Foreskin fibroblast (primary cell): ENCODE measurements at places on chromosomes 11 and 22.
A peak's percentile ranks its signal among the peaks of the same experiment; 100 is the strongest.

GRCh38 chr11:65428578-65429067, 6.0 kb downstream of the NEAT1 start:
- DNase-seq: no peak

DNA sequence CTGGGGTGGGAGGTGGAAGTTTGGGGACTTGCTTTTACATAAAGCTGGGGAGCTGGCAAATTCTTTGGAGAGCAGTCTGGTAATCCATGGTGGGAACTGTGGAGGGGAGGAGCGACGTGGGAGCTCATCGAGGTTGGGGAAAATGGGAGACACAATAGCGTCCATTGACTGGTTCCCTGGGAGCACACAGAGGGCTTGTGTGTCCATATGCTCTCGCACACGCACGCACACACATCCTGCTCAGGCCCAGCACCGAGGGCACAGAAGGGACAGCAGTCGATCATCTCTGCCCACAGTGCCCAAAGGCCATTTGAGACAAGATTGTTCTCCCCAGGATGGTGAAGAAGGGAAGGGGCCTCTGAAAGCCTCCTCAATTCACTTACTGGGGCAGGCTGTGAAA, 53.7 kb downstream of the FBXO7 start:
- DNase-seq: no peak

DNA sequence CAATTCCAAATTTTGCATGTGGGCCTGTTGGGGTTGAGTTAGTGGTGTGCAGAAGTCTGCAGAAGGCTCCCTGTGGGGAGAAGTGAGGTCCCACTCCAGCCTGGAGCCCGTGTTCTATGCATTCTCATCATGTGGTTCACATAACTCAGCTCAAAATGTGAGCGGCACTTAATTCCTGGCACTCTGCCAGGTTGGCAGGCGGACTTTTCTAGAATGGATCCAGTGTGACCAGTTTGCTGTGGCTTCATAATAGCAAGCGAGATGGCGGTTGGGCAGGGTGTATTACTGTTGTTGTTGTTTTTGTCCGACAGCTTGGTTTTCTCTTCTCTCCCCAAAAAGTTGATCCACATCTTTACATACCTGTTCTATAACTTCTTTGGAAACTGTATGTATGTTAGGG, 146.8 kb upstream of the TTC12 start:
- DNase-seq: no peak

DNA sequence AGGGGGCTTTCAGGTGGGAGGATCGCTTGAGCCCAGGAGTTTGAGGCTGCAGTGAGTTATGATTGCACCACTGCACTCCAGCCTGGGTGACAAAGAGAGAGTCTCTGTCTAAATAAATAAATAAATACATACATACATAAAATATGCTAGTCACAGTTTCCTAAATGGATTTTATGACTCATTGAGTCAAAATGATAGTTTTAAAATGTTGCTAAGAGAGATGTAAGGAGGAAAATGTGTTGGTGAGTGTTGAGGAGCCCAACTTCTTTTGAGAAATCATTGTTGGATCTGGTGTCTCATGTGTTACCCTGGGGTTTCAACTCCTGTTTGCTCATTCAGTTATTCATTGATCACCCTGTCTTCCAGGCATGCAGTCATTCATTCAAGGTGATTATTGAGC, 21.0 kb downstream of the PARVB start:
- peak; percentile 60 for DNase-seq

GRCh38 chr11:75269367-75269660, 28.7 kb downstream of the TPBGL start:
- DNase-seq: no peak

GRCh38 chr11:123314972-123315371, 115.1 kb upstream of the GRAMD1B start:
- DNase-seq: no peak

GRCh38 chr22:32343941-32344340, 13.7 kb upstream of the RFPL3 start:
- no peak for DNase-seq

DNA sequence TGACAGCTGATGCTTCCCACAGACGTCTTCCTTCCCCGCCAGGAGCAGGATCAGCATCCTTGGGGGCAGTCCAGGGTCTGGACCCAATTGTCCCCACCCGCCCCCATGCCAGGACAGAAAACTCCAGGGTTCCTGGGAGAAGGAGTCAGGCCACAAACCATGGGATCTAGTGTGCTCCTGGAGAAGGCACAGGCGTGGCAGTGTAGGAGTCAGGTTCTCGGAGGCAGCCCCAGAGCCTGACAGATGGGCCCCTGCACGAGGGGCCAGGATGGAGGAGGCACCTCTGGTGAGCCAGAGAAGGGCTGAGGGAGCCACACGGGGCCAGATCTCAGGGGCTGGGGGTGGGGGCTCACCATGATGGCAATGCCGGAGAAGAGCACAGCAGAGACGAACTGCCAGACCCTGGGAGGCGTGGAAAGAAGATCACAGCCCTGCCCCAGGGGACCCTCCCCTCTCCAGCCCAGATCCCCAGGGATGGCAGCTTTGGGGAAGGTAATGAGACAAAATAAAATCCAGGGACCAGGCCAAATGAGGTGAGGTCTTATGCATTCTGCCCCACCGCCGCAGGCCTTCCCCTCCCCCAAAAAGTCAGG, 13.6 kb downstream of the TP53I11 start:
- DNase-seq: no peak

GRCh38 chr11:76695771-76696170, 25.2 kb upstream of the LRRC32 start:
- DNase-seq: no peak

- peak; percentile 10 for DNase-seq
These were observed 125.2 kb upstream of the SNX19 start for GRCh38 chr11:131041331-131042040.

DNA sequence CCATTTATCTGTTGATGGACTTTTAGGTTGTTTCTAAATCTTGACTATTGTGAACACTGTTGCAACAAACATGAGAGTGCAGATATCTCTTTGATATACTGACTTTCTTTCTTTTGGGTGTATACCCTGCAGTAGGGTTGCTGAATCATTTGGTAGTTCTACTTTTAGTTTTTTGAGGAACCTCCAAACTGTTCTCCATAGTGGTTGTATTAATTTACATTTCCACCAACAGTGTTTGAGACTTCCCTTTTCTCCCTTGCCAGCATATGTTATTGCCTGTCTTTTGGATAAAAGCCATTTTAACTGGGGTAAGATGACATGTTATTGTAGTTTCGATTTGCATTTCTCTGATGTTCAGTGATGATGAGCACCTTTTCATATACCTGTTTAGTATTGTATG, 330.0 kb downstream of the DDX10 start:
- no peak for DNase-seq

DNA sequence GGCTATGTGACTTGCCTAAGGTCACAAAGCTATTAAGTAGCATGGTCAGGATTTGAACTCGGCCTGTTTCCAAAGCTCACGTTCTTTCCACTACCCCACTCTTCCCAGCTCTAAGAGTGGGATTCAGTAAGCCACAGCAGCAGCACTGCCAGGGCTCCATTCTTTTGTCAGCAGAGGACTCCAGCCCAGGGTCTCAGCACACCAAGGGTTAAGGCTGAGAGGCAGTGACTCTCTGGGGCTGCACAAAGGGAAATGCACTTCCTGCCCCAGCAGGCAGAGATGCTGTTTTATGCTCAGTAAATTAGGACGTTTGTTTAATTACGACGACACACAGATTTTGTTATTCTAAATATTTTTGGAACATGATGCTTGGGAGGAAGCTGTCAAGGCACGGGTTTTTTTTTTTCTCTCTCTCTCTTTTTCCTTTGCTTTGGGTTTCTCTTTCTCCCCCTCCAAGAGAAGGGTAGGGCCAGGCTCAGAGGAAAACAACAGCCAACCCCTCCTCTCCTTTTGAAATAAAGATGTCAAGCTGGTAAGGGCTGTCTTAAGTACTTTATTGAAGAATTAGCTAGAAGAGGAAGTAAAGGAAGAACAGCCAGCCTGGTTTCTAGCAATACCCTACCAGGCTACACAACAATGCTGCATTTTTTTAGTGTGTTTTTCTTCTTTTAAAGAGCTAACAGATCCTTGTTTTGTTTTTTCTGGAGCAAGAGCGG, 2.8 kb downstream of the MYH9 start:
- DNase-seq: no peak

DNA sequence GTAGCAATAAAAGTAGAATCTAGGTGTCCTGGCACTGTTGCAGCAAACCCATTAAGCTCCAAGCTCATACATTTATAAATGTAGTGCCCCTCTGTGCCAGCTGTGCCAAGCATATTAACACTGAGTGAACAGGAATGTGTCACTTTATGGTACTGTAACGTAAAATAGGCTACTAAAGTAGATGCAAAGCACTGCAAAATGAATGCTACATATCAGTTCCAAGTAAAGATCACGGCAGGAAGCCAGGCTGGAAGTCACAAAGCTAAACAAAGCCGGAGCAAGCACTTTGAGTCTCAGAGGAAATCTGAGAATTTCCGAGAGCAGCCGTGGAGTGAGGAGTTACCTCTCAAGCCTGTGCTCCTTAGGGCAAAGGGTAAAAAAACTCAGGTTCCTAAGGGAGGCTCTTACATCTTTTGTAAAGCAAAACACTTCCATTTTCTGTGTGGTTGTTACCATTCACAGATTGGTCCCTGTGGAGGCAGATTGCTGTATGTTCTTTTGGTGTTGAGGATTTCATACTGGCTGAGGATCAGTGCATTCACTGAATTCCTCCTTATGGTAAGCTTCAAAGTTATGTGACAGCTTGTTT, 85.7 kb downstream of the WNT11 start:
- no peak for DNase-seq

GRCh38 chr11:84260862-84261261, 974.7 kb upstream of the CCDC90B start:
- DNase-seq: no peak

DNA sequence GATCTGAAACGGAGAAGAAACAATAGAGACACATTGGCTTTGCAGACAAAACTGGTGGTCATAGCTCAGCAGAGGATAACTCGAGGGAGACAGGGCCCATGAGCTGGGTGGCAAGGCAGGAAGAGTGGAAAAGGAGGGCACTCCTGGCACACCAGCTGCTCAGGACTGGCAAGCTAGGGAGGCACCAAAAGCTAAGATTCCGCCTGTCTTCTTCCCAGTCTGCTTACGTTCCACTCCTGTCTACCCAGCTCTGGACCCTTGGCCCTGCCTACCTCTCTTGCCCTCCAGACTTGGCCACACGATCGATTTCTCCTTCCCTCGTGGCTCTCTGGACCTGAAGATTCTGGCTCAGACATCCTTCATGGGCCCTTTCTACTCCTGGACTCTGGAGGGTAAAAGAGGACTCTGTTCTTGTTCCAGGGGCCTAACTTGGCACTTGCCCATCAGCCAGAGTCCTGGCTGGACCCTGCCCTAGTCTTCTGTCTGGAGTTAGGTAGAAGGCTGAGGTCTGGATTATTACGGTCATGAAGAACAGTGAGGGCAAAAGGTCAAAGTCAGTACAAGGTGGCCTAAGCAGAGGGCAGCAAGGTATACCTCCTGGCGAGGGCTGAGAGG, 115.2 kb upstream of the PITPNB start:
- DNase-seq: no peak

- DNase-seq: no peak
These were observed 823 bp upstream of the MUC15 start for GRCh38 chr11:26572770-26573402.

- DNase-seq: peak; percentile 53
These were observed 268.4 kb downstream of the FAM76B start for GRCh38 chr11:95521133-95521542.

DNA sequence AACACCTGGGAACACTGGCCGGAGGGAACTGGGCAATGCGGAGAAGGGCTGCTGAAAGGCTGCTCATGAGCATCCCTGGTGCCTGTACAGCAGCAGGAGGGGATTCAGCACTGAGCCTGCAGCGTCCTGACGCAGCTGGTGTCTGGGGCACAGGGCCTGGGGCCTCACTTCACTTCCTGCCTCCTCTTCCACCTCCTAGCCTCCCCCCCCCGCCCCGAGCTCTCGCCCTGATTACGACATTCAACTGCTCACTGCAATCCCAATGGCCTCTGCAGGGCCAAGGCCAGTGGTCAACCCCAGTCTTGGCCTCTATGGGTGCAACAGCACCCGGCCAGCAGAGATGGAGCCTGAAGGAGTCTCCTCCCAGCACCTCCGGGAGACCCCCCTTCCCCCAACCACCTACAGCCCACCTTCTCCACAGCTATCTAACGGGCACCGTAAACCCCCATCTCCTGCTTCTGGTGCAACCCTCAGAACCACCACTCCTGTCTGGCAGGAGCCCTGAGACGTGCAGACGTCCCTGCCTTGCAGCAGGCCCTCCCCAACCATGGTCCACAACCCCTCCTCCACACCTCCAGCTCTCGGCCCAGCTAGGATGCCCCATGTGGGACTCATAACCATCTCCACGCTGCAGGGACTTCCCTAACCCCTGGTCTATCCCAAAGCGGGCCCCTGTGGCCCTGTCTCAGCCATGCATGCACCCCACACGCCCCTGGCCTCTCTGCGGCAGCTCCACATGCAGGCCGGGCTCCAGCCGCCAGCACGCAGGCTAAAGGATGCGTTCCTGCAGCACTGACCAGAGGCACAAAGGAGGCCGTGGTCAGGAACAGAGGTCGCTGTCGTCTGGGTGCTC, 38.2 kb downstream of the BRD1 start:
- DNase-seq: peak; percentile 74

GRCh38 chr11:7645206-7645605, 28.1 kb downstream of the CYB5R2 start:
- no peak for DNase-seq

GRCh38 chr11:44795803-44796535, 69.2 kb downstream of the TSPAN18 start:
- DNase-seq: no peak

- DNase-seq: no peak
These were observed 194.9 kb downstream of the SWAP70 start for GRCh38 chr11:9858822-9859221.

- DNase-seq: no peak
These were observed 309.7 kb downstream of the TMEM135 start for GRCh38 chr11:87347441-87347840.

DNA sequence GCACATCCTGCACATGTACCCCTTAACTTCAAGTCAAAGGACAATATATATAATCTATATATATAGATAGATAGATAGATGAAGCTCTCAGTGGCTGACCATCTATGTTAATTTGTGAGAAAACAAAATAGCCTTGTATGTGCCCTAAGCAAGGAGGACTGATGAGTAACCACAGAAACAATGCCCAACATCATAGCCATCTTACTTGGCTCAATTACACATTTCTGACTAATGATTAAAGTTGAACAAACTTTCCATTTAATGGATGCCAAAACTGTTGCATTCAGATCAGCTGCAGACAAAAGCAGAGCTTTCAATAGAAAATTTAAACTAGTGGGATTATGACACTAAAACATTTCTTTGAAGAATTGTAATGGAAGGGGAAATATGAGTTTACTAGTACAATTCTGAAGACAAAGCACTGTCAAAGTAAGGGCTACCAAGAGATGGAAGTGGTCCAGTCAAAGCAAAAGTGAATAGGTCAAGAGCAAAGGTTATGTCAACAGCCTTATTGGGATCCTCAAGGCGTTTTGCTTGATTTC, 1188.2 kb upstream of the RAG2 start:
- DNase-seq: peak; percentile 60

- DNase-seq: no peak
These were observed 272.9 kb downstream of the SWAP70 start for GRCh38 chr11:9936754-9937153.
